ENCODE measurements at places on chromosomes 7 and 10. TPM values are rescaled to one million over a fixed set of nuclear protein-coding genes. Genes with fewer than 3 reads are reported as not detected.

The CNOT4 gene
- total RNA-seq = 22.9 TPM

The MAT1A gene
- not detected for total RNA-seq

The ZNF365 gene
- not detected for total RNA-seq

DNA sequence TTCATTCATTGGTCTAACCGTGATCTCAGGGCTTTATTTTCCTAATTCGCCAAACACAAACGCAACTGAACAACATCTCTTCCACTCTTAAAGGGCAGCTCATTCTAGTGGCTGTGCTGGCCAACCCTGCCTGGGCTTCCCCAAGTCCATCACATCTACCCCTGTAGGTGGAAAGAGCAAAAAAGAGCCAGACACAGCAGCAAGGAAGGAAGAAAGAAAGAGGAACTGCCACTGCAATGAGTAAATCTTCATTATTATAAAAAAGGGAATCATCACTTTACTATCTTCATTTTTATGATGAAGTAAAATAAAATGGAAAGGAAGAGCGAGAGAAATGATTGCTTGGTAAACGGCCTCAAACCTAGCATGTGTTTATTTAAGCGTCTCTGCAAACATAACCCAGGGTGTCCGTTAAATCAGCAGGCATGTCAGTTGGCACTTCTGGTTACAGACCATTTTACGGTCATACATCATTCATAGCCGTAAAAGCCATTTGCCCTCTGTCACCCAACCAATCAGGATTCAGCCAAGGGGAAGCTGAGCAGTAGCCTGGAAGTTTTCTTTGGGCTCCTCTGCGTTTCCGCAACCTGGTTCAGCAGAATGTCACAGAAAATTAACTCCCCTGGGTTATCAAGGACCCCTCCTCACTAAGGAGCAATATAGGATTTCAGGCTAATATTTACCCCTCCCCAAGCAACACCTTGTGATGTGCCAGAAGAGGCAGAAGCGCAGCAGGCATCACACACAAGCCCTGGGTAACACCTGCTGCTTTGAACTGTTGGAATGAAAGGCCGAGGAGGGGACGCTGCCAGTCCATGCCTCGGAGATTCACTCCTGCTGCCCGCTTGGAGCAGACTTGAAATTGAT, 234.0 kb downstream of the SNX10 start:
- DNase-seq = no peak

GRCh38 chr10:63431962-63432797, 33.6 kb downstream of the JMJD1C start:
- DNase-seq = no peak

The VDAC2 gene
- 118 TPM for total RNA-seq

GRCh38 chr7:138667535-138668228, 33.5 kb downstream of the SVOPL start:
- no peak for DNase-seq

DNA sequence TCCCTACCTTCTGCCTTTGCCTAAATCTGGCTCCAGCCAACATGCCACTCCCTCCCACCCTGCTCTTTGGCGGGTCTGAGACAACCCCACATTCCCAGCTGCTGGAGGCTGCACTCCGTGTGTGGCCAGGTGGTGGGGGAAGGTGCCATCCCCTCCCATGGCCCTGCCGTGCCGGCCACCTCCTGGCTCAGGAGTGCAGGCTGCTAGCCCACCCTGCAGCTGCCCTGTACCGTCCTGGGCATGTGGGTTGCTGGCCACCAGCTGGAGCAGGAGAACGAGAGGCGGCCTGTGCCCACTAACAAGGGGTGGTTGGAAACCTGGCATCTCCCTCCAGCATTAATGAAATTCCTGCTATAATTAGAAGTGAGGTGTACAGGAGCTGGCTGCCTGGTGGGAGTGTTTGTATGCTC, 97.6 kb downstream of the ZMIZ1 start:
- no peak for DNase-seq

DNA sequence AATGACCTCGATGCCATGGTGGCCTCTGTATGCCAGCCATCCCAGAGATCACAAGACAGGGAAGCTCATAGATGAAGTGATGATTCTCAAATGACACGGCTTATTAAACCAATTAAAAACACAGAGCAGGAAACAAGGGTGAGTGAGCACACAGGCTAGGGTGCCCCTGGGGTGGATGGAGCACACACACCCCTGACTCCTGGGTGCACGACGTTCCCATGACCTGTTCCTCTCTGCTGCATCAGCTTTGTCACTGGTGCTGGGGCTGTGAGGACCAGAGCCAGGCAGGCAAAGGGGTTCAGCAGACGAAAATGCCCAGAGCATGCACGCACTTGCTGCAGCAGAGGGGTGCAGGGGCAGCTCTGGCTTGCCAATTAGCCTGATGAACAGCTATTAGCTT, 86.5 kb upstream of the LRRC4 start:
- peak; percentile 58 for DNase-seq

- DNase-seq = no peak
Measured at GRCh38 chr7:32299133-32299702, 191.0 kb downstream of the LSM5 start.

The LRIT1 gene
- total RNA-seq = not detected

GRCh38 chr7:155785536-155785935, 26.7 kb downstream of the SHH start:
- no peak for DNase-seq

- no peak for DNase-seq
Measured at GRCh38 chr7:89563597-89563996, 590.7 kb upstream of the STEAP1 start.

The TACR2 gene
- total RNA-seq = 1.1 TPM

The HMX2 gene
- total RNA-seq = 1.0 TPM

DNA sequence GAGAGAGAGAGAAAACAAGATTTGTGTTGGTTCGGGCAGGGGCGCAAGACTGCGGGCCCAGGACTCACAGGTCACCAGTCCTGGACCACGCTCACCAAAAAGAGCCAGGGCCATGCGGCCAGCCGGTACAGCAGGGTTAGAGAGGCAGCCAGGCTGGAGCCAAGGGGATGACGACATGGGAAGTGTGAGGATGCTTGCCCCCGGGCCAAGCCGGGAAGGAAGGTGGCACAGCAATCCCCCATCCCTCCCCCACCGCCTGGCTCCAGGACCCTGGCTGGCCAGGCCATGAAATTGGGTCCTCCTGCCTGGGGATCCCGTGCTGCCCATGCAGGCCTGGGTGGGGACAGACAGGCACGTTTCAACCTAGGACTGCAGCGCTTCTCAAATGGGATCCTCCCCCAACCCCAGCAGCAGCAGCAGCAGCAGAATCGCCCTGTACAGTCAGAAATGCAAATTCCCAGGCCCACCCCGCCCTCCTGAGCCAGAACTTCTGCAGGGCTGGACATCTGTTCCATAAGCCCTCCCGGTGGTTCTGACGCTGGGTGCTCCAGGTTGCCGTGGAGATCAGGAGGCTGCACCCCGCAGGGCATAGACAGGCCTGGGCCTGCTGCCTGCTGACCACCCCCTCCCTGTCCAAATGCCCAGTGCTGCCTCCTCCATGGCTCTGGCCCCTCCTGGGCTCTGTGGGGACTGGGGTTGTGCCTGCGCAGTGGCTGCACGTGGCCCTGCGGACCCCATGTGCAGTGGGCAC, 35.0 kb downstream of the YKT6 start:
- DNase-seq = no peak

The CCDC172 gene
- not detected for total RNA-seq

The LRRC18 gene
- 1.7 TPM for total RNA-seq

GRCh38 chr10:60661637-60662036, 116.6 kb upstream of the CDK1 start:
- DNase-seq = no peak

- DNase-seq = no peak
Measured at GRCh38 chr10:103737735-103738367, 117.5 kb downstream of the SH3PXD2A start.

The RBP4 gene
- total RNA-seq = 1.7 TPM

Data from Peyer's patch (tissue), 4 donors.